Gastroesophageal sphincter (tissue), 4 donors: ENCODE measurements at places on chromosomes 3 and 15. TPM values are rescaled to one million over a fixed set of nuclear protein-coding genes. Genes with fewer than 3 reads are reported as not detected.

C3orf33 gene
- 3.9 TPM for total RNA-seq

DNA sequence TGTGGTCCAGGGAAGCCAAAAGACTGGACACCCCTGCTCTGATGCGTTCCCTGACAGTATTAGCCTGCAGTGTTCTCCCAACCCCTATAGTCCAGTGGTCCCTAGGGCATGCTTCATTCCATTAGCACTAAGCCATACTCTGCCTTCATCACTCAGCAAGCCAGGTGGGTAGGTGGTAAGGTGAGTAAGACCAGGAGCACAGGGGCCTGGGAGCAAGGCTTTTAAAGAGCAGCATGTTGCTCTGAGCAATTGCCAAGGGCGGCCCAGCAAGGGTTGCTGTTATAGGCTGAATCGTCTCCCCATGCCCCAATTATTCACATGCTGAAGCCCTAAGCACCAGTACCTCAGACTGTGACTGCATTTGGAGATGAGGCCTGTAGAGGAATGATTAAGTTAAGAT is 11.0 kb downstream of the CXCR6 start:
- ATAC-seq = no peak

DNA sequence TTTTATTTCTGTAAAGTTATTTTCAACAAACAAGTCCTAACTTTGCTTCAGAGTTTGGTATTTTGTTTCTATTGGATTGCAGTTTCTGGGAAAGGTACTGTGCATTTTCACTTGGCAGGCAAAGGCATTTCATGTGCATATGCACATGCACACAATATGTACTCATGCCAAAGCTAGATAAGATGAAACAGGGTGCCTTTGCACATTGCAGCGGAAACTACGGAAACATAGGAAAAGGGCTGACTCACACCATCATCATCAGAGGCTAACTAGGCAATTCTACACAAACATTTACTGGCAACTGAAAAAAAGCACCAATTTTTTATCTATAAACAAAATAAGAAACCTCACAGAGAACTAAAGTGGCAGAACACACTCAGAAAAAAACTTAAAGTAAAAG is 550.6 kb upstream of the NECTIN3 start:
- ATAC-seq = no peak

GRAMD2A gene
- not detected for total RNA-seq
